ENCODE measurements at places on chromosomes 16 and 17. TPM values are rescaled to one million over a fixed set of nuclear protein-coding genes. Genes with fewer than 3 reads are reported as not detected.

- H3K27ac ChIP-seq = no peak overlapping the region
- H3K4me3 ChIP-seq = no peak overlapping the region
- H3K36me3 ChIP-seq = no peaks in the 10 kb centered on the region
- H3K27me3 ChIP-seq = no peaks in the 10 kb centered on the region
These were observed 298.6 kb upstream of the PMFBP1 start for GRCh38 chr16:72470541-72470940.

KCNAB3 gene
- total RNA-seq = not detected

EMP2 gene
- 109 TPM for total RNA-seq

- DNase-seq = no peak
- H3K4me3 ChIP-seq = no peak overlapping the region
- peaks cover 12% of the 10 kb centered on the region for H3K27me3 ChIP-seq
- H3K4me1 ChIP-seq = no peaks in the 10 kb centered on the region
These were observed 5.5 kb downstream of the FOXC2 start for GRCh38 chr16:86572041-86572521.

- H3K4me1 ChIP-seq = peaks cover 37% of the 10 kb centered on the region
- peaks cover 8% of the 10 kb centered on the region for H3K27me3 ChIP-seq
- no peaks in the 10 kb centered on the region for H3K36me3 ChIP-seq
- no peak within 1 kb of the TSS for H3K27ac ChIP-seq
- no peak within 1 kb of the TSS for H3K4me3 ChIP-seq
- DNase-seq = no peak
These were observed at the start of gene ALOX15 for GRCh38 chr17:4641297-4642195. Gene ALOX15, minus strand, starts transcription at chr17:4641678. Its CDS starts 27 bp downstream, at chr17:4641651.

GRCh38 chr17:77769762-77770161, 188.7 kb upstream of the TNRC6C start:
- no peak overlapping the region for H3K4me3 ChIP-seq
- H3K27ac ChIP-seq = no peak overlapping the region
- no peak for DNase-seq
- H3K36me3 ChIP-seq = no peaks in the 10 kb centered on the region

GRCh38 chr17:81502471-81503017, 10.1 kb downstream of the ACTG1 start:
- DNase-seq = no peak
- no peak overlapping the region for H3K4me3 ChIP-seq
- H3K4me1 ChIP-seq = no peaks in the 10 kb centered on the region
- no peaks in the 10 kb centered on the region for H3K27me3 ChIP-seq
- no peak overlapping the region for H3K27ac ChIP-seq

DNA sequence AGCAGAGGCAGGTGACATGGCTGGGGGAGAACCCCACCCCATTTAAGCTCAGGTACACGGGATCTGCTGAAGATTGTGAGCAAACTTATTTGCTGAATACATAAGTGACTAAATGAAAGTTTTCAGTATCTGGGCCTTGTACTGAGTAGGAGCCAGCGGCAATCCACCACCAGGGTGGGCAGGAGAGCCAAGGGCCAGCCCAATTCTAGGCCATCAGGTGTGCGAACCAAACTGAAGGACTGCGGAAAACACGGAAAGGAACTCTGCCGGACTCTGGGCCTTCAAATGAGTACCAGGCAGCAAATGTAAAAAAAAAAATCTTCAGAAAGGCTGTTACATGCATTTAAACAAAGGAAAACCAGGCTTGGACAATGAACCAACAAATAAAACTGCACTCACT, 19.7 kb downstream of the ARHGAP17 start:
- H3K27me3 ChIP-seq = no peaks in the 10 kb centered on the region
- DNase-seq = no peak
- H3K4me1 ChIP-seq = peaks cover 42% of the 10 kb centered on the region
- no peaks in the 10 kb centered on the region for H3K36me3 ChIP-seq

CALB2 gene
- total RNA-seq = 3.4 TPM

- no peak overlapping the region for H3K4me3 ChIP-seq
- H3K27me3 ChIP-seq = no peaks in the 10 kb centered on the region
These were observed 69.9 kb upstream of the HSBP1 start for GRCh38 chr16:83737729-83738354.

GRCh38 chr17:43945074-43945829, 3.0 kb upstream of the PPY start:
- no peaks in the 10 kb centered on the region for H3K27me3 ChIP-seq
- H3K4me1 ChIP-seq = no peaks in the 10 kb centered on the region
- H3K4me3 ChIP-seq = no peak overlapping the region
- H3K27ac ChIP-seq = no peak overlapping the region
- H3K36me3 ChIP-seq = no peaks in the 10 kb centered on the region

- no peaks in the 10 kb centered on the region for H3K4me1 ChIP-seq
- DNase-seq = no peak
- no peaks in the 10 kb centered on the region for H3K27me3 ChIP-seq
- H3K36me3 ChIP-seq = no peaks in the 10 kb centered on the region
These were observed 10.1 kb downstream of the GCGR start for GRCh38 chr17:81813861-81814683.

LHX1 gene
- total RNA-seq = not detected

DNA sequence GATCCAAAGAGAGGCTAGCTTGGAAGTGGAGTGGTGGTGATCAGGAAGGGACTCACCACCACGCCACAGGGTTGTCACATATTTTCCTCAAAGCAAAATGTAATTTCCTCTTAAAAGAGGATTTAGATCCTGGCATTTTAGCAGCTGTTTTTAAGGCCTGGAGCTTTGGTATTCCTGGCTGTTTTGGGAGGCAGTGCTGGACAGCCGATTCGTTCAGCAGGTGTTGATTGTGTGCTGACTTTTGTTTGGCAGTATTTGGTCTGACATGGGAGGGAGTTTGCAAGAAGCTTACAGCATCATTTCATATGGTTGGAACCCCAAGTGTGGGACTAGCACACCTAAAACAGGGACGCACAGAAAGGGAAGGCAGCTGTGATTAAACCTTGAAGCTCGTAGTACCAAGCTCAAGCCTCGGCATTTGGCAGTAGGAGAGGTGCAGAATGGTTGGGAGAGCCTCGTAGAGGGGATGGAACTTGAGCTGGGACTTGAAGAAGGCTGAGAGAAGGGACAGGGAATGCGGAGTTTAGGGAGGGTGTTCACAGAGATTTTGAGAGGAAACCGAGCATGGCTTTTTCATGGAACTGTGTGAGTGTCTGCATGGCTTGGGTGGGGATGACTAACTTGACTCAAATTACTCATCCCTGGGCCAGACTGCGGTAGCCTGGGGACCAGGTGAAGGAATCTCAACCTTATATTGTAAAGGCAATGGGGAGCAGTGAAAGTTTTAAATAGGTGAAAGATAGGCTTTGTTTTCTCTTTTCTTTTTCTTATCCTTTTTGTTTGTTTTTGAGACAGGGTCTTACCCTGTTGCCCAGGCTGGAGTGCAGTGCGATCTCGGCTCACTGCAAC, 52.3 kb downstream of the RPTOR start:
- no peak for DNase-seq
- H3K4me1 ChIP-seq = peaks cover 10% of the 10 kb centered on the region
- no peaks in the 10 kb centered on the region for H3K27me3 ChIP-seq
- H3K27ac ChIP-seq = no peak overlapping the region
- no peak overlapping the region for H3K4me3 ChIP-seq

CRK gene
- 33.8 TPM for total RNA-seq

DNA sequence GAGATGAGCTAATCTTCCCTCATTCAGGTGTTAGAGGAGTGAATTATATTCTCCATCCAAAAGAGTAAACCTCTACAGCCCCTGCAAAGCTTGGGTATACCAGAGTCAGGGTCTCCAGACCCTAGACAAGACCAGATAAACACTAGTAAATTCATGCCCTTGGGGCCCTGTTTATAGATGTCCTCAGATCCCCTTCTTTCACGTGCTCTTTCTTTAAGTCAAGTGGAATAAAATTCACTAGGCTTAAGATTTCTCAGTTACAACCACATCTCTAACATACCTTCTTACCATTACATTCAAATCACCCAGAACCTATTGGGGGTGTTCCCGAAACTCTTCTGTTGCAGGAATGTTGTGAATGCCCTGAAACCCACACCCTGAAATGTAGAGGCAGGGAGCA, 2.2 kb upstream of the C17orf58 start:
- DNase-seq = no peak
- H3K4me1 ChIP-seq = peaks cover 21% of the 10 kb centered on the region
- H3K4me3 ChIP-seq = no peak overlapping the region
- no peak overlapping the region for H3K27ac ChIP-seq

DNA sequence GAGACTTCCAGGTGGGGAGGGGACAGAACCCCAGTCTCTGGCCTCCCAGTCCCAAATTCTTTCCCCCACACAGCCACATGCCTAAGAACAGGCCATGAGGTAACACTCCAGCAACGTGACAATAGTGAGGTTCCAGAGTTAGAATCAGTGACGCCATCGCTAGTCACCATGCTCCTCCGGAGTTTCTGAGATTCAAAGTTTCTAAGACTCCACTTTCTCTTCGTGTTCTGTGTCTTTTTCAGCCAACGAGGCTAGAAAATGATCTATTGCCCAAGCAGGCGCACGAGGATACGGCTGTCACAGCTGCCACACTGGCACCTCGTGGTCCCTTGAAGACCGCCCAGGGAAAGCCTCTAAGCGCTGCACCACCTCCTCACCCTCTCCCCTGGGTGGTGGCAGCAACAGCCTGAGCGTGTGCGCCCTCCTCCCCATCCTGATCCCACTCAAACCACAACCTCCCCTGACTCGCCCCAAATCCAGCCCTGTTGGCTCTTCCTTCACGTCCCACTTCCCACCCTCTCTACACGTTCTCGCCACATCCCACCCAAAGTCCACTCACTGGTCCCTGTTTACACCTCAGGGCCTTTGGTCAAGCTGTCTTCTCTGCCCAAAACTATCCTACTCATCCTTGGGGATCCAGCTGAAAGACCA, 1.0 kb downstream of the MCRIP1 start:
- H3K36me3 ChIP-seq = no peaks in the 10 kb centered on the region
- H3K27ac ChIP-seq = peak overlapping the region; percentile 91
- peaks cover 68% of the 10 kb centered on the region for H3K4me1 ChIP-seq
- H3K4me3 ChIP-seq = peak overlapping the region; percentile 45
- no peak for DNase-seq

GRCh38 chr16:635573-636205, 416 bp downstream of the METTL26 start:
- H3K36me3 ChIP-seq = peaks cover 9% of the 10 kb centered on the region
- no peak for DNase-seq
- peaks cover 24% of the 10 kb centered on the region for H3K4me1 ChIP-seq

GRCh38 chr16:48602356-48603014, 7.5 kb downstream of the N4BP1 start:
- no peak for DNase-seq
- no peak overlapping the region for H3K4me3 ChIP-seq
- H3K36me3 ChIP-seq = no peaks in the 10 kb centered on the region
- H3K27ac ChIP-seq = no peak overlapping the region
- H3K4me1 ChIP-seq = peaks cover 67% of the 10 kb centered on the region
- H3K27me3 ChIP-seq = no peaks in the 10 kb centered on the region

STH gene
- not detected for total RNA-seq
